C1 segment of cervical spinal cord (tissue), 14 donors: ENCODE measurements at places on chromosomes 2 and 18.

DNA sequence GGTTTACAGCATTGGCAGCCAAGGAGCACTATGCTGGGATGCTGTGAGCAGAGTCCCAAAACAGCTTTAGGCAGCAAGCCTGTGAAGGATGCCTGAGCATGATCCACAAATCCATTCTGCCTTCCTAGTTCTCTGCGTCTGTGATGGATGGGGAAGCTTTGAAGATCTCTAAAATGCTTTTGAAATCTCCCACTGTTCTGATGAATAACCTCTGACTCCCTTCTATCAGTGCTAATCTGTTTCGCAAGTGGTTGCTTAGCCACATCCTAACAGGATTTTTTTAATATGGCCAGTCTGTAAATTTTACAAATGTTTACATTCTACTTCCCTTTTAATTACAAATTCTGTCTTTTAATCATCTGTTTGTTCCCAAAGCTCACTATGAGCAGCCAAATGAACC lies 319.2 kb downstream of the GULP1 start:
- no peak for DNase-seq

- DNase-seq = no peak
Observed at GRCh38 chr2:239802185-239802649, 222.9 kb downstream of the NDUFA10 start.

- no peak for DNase-seq
Observed at GRCh38 chr18:56645415-56646016, 5.6 kb upstream of the WDR7 start.

DNA sequence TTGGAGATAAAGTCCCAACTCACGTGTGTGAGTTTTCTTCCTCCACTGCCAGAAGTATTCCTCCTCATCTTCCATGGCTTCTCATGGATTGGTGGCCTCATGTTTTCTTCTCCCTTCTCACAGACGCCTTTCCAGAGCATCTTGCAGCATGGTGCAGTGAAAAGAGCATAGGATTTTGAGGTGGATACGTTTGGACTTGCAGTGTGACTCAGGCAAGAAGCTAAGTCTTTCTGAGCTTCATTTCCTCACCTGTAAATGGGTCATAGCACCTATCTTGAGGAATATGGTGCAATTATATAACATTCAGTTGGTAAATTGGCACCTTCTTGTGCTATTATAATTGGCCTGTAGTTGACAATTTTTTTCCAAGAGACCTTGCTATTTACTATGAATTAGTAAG lies 247.6 kb downstream of the RDH14 start:
- DNase-seq = no peak
